ENCODE measurements at places on chromosomes 6 and 20.
A peak's percentile ranks its signal among the peaks of the same experiment; 100 is the strongest.

GRCh38 chr6:100664274-100665040 lies 199.7 kb upstream of the SIM1 start:
- DNase-seq = peak; percentile 17

GRCh38 chr6:123941855-123942254 lies 138.2 kb downstream of the NKAIN2 start:
- no peak for DNase-seq

DNA sequence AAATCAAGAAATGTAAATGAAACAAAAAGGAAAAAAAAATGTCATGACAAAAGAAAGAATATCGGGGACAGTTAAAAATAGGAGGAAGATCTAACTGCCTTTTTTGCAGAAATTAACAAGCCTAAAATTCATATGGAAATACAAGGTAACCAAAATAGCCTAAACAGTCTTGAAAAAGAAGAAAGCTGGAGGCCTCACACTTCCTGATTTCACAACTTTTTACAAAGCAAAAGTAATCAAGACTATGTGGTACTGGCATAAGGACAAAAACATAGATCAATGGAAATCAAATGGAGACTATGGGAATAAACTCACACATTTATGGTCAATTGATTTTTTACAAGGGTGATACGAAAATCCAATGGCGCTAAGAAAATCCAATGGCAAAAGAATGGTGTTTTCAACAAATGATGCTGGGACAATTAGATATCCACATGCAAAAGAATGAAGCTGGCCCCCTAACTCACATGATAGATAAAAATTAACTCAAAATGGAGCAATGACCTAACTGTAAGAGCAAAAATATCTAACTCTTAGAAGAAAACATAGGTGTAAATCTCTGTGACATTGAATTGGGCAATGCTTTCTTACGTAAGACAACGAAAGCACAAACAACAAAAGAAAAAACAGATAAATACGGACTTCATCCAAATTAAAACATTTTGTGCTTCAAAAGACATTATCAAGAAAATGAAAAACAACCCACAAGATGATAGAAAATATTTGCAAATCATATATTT lies 24.5 kb downstream of the MAP3K5 start:
- DNase-seq = no peak

- DNase-seq = peak; percentile 47
These were observed 77.9 kb downstream of the TNFAIP3 start for GRCh38 chr6:137944793-137945498.

GRCh38 chr20:35318502-35319157 lies 26.4 kb upstream of the FAM83C start:
- DNase-seq = peak; percentile 85

DNA sequence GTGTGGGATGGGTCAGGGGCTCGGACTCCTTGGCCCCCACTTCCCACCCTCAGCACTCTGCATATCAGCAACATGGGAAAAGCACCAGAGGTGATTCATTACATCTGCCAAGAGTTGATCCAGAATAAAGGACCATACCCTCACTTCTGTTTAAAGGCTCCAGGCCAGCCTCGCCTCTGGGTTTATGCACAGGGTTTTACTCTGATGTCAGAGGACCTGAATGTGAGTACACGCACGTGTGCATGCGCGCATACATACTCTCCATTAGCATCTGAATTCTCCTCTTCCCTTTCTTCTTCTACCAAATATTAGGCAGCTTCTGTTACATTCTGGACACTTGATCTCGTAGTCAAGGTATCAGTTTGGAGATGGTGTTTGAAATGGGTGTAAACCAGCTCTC lies 114.7 kb upstream of the SPTLC3 start:
- DNase-seq = no peak

- DNase-seq = peak; percentile 96
These were observed 230.7 kb downstream of the NFATC2 start for GRCh38 chr20:51311636-51312479.

DNA sequence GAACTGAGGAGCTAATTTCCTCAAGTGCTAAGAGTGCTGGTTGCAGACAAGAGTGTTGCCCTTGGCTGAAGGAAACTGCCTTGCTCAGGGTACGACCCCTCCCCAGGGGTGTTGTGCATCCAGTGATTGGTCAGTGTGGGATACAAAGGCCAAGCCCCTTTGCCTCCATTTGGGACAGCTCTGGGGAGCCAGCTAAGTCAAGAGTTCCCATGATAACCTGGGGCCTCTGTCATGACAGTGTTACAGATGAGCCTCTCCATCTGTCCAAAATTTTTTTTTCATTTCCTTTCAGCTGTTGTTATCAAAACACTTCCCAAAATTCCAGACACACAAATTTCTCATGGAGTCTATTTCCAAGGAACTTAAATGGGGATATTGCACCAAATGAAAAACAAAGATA lies 93.3 kb downstream of the HS3ST5 start:
- DNase-seq = no peak

DNA sequence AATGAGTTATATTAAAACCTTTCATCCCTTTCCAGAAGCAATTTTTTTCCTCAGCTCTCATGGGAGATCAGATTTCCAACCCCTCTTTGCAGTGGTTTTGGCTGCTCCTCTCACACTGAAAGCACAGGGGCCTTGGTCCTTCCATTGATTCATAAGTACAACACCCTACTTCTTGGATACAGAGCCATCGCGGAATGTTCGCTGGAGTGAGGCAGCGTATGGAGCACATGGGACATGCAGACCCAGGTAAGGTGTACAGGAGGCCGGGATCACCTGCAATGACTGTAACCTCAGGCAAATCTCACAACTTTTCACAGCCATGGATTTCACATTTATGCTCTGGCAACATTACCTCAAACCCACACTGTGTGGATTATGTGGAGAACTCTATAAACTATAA lies 75.2 kb upstream of the HEY2 start:
- DNase-seq = no peak

DNA sequence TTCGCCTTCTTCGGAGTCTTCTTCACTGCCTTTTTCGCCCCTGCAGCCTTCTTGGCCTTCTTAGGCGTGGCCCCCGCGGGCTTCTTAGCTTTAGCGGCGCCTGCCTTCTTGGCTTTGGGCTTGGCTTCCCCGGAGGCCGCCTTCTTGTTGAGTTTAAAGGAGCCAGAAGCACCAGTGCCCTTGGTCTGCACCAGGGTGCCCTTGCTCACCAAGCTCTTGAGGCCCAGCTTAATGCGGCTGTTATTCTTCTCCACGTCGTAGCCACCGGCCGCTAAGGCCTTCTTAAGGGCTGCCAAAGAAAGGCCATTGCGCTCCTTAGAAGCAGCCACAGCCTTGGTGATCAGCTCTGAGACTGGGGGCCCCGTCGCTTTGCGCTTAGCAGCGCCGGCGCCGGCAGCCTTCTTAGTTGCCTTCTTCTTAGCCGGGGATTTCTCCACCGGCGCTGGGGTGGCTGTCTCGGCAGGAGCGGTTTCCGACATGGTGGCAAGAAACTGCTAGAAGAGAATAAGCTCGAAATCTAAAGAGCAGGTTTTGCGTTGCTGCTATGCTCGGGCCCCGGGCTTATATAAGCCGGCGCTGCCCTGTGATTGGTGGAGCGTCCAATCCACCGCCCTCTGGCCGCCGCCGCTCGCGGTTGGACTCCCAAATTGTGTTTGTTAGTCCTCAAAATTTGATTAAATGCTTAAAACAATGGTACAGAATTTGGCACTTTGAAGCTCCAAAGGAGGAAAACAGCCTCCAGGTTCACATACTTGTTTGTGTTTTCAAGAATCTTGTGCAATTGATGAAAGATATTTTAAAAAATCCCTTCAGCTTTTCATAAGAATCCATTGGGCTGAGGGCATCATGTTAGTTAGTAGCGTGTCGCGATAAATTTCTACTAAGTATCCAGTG lies 44.9 kb downstream of the OR2B2 start:
- peak; percentile 96 for DNase-seq

GRCh38 chr6:107275330-107275865 lies 160.1 kb upstream of the BEND3 start:
- DNase-seq = peak; percentile 81

DNA sequence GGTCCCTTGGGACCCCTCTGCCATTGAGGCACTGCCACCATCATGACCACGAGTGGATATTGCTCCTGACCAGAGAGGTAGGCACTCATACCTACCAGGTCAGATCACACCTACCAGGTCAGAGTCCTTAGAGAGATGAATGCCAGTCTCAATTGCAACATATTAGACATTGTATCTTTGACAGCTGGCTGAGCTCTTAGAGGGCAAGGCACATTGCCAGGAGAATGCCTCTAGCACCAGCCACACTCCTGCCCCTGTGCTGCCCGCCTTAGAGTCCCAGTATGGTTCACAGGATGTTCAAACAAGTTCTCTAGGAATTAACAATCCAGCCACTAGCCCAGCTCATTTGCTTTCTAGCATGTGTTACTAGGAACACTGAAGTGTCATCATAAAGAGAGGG lies 65.9 kb downstream of the TMEM244 start:
- DNase-seq = no peak

All from mesendoderm (in vitro differentiated cells).